ENCODE measurements at places on chromosomes 4 and X.

- no peak for DNase-seq
Observed at GRCh38 chrX:153378607-153379006, 22.5 kb downstream of the PNMA6E start.

GRCh38 chrX:139931646-139932072 is 1.2 kb downstream of the ATP11C start:
- DNase-seq, result no peak

DNA sequence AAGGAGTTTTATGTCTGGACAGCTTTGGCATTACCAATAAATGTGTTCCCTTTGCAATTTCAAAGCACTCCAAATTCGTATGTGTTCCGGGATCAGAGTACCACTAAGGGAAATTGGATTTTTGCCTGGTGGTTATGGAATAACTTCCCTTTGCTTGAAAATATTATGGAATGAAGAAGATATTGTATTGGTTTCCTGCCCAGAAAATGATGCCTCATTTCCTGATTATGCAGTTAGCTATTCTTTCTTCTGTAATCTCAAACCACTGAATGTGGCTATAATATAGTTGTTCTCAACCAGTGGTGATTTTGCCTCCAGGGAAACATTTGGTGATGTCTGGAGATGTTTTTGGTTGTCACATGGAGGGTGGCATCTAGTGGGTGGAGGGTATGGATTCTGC is 142.9 kb downstream of the PCDH7 start:
- DNase-seq, result no peak

DNA sequence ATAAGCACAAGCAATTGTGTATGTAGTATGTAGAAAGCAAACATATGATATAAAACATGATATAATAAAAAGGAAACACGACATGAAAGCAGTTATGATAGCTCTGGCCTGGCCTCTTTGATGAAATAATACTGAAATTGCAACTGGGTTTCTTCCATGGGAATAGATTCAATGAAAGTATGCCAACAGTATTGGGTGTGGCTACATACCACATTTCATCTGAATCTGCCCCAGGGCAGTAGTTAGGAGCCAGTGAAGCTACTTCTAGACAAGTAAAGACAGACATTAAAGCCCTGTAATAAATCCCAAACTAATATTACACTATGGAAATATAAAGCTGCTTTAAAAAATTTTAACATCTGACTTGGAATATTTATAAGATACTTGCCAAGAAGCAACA is 207.3 kb downstream of the FBXW7 start:
- no peak for DNase-seq

DNA sequence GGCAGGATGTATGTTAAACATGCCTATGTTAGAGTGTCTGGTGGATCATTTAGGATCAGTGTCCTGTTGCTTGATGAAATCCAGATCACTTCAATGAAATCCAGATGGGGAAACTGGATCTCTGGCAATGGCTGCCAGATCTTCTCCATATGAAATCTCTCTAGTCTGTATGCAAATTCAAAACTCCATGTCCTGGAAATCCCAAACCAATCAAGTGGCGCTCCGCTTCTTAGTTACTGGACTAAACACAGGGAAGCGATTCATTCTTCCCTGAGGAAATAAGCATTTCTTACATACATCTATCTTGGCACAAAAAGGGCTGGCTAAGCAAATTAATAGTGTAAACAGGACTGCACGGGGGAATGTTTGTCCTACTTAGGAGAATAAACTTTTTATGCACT is 94.9 kb downstream of the HDAC8 start:
- no peak for DNase-seq

- no peak for DNase-seq
Observed at GRCh38 chr4:47334652-47335051, 128.8 kb downstream of the COMMD8 start.

- DNase-seq, result no peak
Observed at GRCh38 chrX:9320940-9321339, 143.9 kb upstream of the TBL1X start.

GRCh38 chrX:83510510-83511062 is 2.5 kb downstream of the POU3F4 start:
- DNase-seq, result no peak

- DNase-seq, result no peak
Observed at GRCh38 chr4:100894339-100894870, 376.6 kb upstream of the EMCN start.

DNA sequence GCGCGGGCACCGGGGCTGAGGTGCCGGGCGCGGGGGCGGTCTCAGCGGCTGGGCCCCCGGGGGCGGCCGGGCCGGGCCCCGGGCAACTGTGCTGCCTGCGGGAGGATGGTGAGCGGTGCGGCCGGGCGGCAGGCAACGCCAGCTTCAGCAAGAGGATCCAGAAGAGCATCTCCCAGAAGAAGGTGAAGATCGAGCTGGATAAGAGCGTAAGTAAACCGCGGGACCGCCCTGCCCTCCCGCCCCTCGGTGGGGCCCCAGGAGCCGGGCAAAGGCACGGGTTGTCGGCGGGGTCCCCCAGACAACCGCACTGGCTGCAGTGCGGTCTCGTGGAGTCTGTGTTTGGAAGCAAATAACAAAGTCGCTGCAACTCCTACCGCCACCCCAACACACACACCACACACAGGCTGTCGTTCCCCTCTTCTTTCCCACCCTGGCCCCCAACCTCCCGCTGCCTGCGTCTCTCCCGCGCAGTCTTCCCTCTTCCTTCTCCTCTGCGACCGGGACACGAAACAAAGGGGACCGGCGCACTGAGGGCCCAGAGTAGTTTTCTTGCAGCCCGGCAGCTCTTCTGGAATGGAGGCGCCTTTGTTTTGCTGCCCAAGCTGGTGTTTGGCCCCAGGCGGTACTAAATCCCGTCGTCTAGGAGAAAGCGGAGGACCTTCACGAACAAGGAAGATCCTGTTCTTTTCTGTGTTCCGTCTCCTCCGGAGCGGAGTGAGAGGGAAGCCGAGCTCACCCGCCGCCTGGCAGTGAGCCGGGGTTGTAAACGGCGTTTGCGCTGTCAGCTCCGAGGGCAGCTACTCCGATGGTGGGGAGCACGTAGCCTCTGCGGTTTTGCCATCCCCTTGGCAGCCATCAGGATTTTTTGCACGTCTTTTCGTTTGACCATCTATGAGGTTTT is 788 bp downstream of the SAP30 start:
- peak; percentile 69 for DNase-seq

- no peak for DNase-seq
Observed at GRCh38 chr4:26509681-26510333, 19.5 kb upstream of the CCKAR start.

DNA sequence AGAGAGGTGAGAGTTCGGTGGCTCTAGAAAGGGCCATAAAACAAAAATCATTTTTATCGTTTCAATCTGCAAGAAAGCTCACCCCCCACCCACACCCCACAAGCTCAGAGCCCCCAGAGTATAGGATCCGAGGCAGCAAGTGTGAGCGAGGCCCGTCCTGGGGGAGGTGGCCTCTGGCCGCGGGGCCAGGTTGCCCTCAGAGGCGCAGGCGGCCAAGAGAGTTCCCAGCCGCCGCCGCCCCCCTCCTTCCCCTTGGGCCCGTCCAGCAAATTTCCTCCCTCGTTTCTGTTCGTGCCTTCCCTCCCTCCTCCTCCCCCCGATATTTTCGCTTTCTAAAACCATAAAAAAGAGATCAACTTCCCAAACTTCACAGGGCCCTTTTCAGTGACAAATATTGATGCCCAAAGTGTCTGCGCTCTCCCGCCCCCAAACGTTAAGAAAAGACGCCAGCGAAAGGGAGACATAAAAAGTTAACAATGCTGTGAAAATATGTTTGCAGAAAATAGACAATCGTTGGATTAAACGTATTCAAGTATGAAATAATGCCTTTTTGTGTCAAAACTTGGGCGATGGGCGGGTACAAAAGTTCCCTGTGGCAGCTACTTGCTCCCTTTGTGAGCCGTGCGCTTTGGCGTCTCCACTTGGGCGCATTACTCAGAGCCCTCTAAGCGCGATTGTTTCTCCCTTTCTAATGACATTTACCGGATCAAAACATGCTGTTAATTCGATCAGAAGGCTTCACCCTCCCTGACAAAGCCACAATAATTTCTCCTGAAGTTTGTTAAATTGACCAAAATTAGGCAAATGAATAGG is 1.1 kb upstream of the HELT start:
- no peak for DNase-seq

GRCh38 chr4:22874334-22874912 is 181.7 kb downstream of the GBA3 start:
- DNase-seq, result no peak

- DNase-seq, result no peak
Observed at GRCh38 chrX:44937606-44938005, 64.6 kb downstream of the KDM6A start.

GRCh38 chr4:112859456-112860184 is 189.8 kb upstream of the ANK2 start:
- DNase-seq, result no peak

- no peak for DNase-seq
Observed at GRCh38 chr4:55074386-55074785, 51.0 kb downstream of the KDR start.

DNA sequence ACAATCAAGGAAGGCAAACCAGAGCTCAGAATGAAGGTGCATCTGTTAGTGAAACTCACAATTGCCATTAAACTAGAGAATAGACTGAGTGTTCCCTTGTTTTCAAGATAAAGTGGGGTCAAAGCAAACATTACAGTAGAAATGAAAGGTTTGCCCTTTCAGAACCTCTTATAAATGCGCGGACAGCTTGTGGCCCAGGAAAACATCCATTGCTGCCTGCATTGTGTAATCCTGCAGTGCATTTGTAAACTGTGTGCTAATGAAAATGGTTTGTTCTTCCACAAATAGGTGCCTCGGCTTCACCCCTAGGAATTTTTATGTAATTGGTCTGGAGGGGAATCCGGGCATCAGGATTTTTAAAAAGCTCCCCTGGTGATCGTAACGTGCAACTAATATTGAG is 62.8 kb downstream of the SNX25 start:
- DNase-seq, result no peak

GRCh38 chr4:164935363-164935762 is 42.1 kb downstream of the TRIM61 start:
- peak; percentile 46 for DNase-seq

- DNase-seq, result no peak
Observed at GRCh38 chr4:48879561-48880442, 26.8 kb downstream of the OCIAD2 start.

- no peak for DNase-seq
Observed at GRCh38 chrX:136867096-136867491, 13.4 kb downstream of the RBMX start.

DNA sequence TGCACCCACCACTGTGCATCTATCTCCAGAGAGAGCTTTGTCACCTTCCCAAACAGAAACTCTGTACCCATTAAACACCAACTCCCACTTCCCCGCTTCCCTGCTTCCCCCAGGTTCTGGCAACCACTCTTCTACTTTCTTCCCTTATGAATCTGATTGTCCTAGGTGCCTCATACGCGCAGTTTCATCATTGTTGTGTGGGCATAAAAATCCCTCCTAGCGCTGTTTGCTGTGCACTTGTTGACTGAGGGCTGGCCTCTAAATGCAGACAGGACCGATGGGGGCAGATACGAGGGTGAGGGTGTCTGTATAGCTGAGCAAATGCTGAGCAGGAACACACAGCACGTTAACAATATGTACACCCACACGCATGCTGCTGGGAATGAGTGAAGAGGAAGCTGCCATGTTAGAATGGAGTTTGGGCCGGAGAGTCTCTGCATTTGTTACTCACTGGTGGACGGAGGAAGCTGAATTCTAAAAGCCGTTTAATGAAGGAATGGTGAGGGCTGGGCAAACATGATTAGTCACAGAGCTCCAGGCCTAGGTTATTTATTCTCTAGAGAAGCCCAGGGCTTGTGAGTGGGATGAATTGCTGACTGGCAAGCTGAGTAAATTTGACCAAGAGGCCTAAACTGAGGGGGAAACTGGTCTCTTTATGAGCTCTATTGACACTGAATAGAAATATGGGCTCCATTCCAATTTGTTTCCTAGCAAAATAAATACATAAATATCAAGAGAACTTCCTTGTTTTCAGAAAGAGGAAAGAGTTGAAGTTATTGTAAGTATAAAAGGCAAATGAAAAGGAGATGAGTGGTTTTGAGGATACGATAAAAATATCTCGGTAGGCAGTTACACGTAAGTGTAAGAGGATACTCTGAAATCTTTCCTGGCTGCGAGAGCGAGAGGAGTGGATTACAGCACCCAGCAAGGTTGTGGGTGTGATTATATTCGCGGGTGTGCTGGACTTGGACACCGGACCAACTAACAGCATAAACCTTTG is 95.9 kb upstream of the RPS6KA3 start:
- no peak for DNase-seq

DNA sequence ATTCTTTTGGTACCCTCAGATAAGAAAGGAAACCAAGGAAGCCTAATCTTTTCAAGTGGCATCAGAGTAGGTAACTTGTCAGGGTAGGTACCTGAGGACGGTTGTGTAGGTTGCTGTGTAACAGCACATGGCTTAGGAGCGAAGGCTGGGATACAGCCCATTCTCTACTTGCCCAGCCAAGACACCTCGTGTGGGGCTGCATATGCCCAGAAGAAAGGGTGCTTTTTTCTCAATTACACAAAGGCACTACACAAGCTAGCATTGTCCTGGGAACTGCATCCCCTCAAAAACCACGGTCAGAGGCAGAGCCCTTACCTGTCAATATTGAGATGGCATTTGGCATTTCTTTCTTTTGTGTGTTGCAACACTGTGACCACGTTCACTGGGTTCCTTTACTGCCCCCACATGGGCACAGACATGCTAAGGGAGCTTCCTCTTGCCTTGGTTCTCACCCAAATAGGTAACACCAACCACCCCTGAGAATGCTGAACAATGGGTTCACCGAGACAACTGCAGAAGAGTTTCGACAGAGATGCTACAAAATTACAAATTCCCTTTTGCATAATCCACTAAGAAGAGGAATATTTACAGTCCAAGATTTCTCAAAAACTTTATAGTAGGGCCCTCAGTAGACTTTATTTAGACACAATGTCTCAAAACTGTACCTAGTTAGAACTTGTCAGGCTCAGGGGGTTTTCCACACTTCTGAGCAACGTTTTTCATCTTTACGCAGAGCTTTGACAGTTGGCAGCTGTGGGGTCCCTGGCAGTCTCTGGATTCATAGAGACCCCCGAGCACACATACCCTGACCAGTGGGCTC is 35.8 kb upstream of the TNIP3 start:
- no peak for DNase-seq

DNA sequence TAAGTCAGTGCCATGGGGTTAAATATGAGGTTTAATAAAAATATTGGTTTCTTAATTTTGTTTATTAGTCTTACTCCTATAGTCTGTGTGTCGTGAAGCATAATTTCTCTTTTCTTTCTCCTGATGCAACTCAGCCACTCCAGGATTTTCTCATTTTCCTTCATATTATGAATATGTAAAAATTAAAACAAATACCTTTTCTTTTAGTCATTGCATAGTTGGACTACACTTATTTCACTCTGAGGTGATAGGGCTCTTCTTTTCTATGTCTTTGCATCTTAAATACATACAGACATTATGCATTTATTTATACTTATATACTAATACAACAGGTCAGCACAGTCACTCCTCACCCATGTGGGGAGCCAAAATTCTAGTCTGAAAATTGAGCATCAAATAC is 19.1 kb downstream of the GALNT7 start:
- DNase-seq, result no peak

- no peak for DNase-seq
Observed at GRCh38 chr4:56127716-56128115, 179.0 kb downstream of the CEP135 start.

Data from endothelial cell (in vitro differentiated cells).